ENCODE measurements at places on chromosomes 1 and 21. TPM values are rescaled to one million over a fixed set of nuclear protein-coding genes. Genes with fewer than 3 reads are reported as not detected.

FLG2 gene
- not detected for polyA plus RNA-seq

ST6GALNAC3 gene
- polyA plus RNA-seq, result 0.34 TPM

LRRC8B gene
- 2.8 TPM for polyA plus RNA-seq

RYR2 gene
- polyA plus RNA-seq, result not detected

NAXE gene
- polyA plus RNA-seq, result 59.5 TPM

DNA sequence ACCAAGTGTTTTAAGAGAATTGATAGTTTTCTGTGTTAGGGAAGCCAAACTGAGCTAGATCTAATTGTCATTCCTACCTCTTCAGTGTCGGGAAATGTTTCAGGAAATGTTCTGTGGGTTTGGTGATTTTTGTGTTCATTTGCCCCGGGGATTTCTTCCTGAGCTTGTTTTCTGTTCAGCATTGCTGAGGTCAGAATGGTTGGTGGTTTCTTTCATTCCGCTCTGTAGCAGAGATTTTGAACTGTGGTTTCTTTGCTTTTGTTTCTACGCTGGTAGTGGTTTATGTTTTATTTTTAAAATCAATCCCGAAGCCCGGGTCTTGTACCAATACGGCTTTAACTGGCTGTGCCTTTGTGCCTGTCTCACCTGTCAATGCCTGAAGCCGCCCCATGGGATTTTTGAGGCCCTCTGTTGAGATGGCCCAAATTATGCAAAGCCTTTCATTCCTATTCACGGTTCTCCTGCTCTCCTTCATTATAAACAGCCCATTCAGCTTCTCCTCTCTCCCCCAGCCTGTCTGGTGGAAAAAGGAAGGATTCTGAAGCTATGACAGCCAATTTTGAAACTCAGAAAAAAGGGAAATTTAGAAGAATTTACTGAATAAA is 417.2 kb upstream of the KAZN start:
- no peaks in the 10 kb centered on the region for H3K27me3 ChIP-seq
- H3K36me3 ChIP-seq, result no peaks in the 10 kb centered on the region
- no peak overlapping the region for H3K4me3 ChIP-seq
- DNase-seq, result peak; percentile 43
- H3K27ac ChIP-seq, result no peak overlapping the region
- H3K4me1 ChIP-seq, result no peaks in the 10 kb centered on the region

DNA sequence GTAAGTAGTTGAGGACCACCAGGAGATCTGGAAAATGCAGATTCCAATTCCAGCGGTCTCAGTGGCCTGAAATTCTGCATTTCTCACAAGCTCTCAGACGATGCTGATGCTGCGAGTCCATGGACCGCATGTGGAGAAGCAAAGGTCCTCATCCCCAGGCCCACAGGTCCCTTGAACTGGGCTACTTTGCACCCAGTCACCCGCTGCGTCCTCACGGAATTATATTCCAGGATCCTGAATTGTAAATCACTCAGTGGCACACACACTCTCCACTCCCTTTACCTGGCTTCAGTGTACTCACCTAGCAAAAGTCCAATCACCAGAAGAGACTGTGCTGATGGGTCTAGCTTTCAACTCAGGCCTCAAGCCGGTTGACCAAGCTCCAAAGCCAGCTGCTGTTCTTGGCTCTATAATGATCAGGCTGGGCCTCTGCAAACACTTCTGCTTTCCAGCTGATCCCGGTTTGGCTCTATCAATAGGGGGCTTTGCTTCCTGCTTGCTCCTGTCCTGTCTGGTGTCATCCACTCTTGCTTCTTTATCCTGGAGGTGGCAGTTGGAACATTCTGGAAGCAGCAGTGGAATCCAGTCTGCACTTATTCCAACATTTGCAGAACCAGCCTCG is 904 bp upstream of the RPL22 start:
- peak overlapping the region; percentile 85 for H3K27ac ChIP-seq
- H3K4me3 ChIP-seq, result peak overlapping the region; percentile 56
- no peak for DNase-seq
- peaks cover 12% of the 10 kb centered on the region for H3K4me1 ChIP-seq
- no peaks in the 10 kb centered on the region for H3K27me3 ChIP-seq

GRCh38 chr1:38667626-38668025 is 191.9 kb downstream of the RRAGC start:
- H3K4me1 ChIP-seq, result no peaks in the 10 kb centered on the region
- no peak for DNase-seq
- H3K4me3 ChIP-seq, result no peak overlapping the region
- no peak overlapping the region for H3K27ac ChIP-seq
- H3K36me3 ChIP-seq, result no peaks in the 10 kb centered on the region

DNA sequence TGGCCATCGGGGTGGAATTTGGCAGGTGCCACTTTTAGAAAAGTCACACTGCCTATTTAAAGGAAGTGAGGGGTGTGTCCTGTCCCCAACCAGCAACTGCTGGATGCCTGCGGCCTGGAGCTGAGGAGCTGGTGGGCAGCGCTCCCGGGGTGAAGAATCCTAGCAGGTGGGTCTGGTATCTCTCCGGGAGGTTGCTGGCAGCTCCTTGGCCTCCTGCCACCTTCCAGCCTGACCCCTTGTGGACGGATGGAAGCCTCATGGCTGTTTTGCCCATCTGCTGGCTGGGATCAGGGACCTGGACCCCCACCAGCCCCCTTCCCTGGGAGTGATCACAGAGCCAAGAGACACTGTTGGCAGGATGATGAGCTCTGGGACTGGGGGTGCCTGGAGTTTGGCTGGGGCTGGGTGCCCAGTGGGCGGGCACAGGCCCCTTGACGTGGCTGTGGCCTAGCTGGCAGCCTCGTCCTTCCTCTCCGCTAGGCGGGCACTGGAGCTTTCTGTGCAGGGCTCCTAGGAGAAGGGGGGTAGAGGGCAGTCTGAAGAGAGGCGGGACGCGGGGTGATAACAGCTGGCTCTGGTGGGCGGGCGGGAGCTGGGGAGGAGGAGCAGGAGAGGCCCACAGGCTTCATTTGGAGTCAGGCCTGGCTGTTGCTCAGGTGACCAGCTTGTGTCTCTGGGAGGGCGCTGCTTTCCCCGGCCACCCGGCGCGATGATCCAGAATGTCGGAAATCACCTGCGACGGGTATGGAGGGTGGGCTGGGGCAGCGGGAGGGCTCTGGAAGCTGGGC is at the start of gene ACOT11:
TSS of gene ACOT11 (plus strand) at position 628 of the 788 bp plus-strand sequence. CDS start at position 710, 82 bp downstream.
- no peak within 1 kb of the TSS for H3K4me3 ChIP-seq
- H3K27me3 ChIP-seq, result no peaks in the 10 kb centered on the region
- H3K36me3 ChIP-seq, result no peaks in the 10 kb centered on the region
- H3K4me1 ChIP-seq, result peaks cover 10% of the 10 kb centered on the region
- peak; percentile 55 for DNase-seq

All from fibroblast of lung (primary cell).